Mesenchymal stem cell (in vitro differentiated cells and primary cell): ENCODE measurements at places on chromosomes 4 and X.

GRCh38 chrX:102958794-102959193 lies 21.7 kb downstream of the RAB40AL start:
- no peak for DNase-seq

DNA sequence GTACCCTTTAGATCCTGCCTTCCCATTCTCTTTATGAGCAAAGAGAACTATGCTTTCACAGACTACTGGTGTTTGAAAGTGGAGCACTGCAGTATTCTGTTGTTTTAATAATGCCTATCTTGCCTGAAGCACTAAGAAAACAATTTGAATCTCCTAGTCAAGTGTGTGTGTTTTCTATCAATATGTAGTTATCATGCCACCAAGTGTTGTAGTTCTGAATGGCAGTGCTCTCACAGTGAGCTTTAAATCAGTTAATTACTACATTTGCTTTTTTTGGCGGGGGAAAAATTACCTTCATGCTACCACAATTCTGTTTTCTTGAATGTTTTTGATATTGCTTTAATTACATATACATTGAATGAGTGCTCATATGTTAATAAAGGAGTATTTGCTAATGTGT lies 143.6 kb upstream of the FAM47A start:
- DNase-seq, result no peak

GRCh38 chr4:186069729-186070128 lies 773 bp downstream of the TLR3 start:
- no peak for DNase-seq

DNA sequence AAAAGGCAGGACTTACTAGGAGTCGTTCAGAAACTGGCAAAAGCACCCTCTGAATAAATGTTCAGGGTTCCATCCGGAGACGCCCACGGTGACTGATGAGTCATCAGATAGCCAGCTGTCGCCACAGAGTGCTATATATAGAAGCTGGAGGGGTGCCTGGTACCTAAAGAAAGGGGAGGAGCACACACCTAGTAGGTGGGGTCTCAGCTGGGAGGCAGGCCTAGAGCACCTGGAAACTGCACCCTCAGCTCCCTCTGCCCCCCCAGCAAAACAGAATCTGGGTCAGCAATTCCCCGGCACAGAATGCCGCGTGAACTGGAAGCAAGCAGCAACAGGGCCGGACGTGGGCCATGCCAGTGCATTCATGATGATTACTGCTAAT lies 242.0 kb downstream of the BCOR start:
- peak; percentile 53 for DNase-seq

DNA sequence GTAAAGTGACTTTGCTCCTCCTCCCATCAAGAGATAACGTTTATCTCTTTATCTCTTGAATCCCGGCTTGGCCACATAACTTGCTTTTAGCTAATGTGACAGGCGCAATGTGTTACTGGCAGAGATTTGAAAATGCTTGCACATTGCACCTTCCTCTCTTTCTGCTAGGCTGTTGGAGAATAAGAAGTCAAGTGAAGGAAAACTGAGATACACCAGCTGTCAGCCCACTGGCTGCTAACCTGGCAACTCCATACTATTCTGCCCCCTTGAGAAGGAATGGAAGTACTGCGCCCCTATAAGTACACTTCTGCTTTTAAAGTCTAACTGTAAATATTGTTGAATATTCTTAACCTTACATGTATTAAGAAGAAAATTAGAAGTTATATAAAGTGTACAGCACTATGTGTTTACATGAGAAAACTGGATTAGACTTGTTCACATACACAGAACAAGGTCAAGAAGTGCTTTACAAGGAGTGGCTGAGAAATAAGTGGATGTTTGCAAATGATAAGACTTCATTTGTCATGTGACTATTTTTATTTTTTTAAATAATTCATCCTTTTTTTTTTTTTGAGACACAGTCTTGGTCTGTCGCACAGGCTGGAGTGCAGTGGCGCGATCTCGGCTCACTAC lies 424.5 kb upstream of the CTSO start:
- peak; percentile 72 for DNase-seq

- DNase-seq, result no peak
Observed at GRCh38 chrX:39550795-39551361, 546.9 kb downstream of the BCOR start.

DNA sequence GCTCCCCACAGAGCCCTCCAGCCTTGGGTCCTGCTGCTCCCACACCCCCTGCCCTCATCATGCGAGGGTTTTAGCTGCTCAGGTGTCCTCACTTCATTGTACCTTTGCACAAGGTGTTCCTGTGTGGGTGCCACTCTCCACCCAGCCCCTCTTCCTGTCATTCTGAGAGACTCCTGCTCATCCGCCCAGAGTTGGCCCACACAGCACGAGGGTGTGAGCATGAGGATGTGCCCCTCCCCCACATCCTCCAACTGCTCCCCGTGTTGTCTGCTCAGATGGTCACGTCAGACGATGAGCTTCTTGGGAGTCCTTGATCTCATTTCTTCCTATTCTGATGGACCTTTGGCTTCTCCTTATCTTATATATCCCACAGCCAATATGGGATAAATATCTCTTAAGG lies 53.2 kb downstream of the HTT-AS start:
- DNase-seq, result no peak

DNA sequence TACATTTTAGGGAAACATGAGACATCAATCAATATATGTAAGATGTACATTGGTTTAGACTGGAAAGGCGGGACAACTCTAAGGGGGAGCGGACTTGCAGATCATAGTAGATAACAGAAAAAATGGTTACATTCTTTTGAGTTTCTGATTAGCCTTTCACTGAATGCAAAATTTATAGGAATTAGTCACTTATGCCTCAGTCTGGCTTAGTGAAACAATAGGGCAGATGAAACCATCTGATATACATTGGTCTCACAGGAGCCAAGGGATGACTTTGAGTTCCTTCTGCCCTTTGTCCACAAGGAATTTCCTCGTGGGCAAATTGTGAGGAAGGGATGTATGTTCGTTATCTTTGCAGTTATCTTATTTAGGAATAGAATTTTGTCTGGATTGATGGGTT lies 128.2 kb downstream of the ARSF start:
- no peak for DNase-seq

DNA sequence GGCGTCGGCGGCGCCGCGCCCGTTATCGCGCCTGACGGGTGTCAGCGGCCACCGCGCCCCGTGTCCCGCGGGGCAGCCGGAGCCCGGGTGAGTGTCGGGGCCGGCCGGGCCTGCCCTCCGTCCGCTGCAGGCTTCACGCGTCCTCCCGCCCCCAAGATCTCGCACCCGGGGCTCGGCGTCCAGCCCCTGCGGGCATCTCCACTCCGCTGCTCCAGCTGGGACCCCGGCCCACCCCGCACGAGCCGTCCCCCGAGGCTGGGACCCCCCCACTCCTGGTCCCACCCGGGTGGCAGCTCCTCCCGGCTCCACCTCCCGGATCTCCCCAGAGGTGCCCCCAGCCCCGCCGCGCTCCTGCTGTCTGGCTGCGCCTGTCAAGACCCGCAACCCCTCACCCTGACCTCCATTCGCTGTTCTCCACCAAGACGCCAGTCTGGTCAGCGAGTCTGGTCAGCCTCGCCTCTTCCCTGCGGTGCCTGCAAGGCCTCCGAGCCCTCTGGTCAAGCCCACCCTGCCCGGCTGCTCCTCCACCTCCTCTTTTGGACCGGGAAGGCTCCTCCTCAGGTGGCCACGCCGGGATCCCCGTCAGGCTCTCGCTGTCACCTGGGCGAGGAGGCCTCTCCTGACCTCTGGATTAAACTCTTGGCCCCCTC lies 66.0 kb upstream of the NKX1-1 start:
- DNase-seq, result no peak

DNA sequence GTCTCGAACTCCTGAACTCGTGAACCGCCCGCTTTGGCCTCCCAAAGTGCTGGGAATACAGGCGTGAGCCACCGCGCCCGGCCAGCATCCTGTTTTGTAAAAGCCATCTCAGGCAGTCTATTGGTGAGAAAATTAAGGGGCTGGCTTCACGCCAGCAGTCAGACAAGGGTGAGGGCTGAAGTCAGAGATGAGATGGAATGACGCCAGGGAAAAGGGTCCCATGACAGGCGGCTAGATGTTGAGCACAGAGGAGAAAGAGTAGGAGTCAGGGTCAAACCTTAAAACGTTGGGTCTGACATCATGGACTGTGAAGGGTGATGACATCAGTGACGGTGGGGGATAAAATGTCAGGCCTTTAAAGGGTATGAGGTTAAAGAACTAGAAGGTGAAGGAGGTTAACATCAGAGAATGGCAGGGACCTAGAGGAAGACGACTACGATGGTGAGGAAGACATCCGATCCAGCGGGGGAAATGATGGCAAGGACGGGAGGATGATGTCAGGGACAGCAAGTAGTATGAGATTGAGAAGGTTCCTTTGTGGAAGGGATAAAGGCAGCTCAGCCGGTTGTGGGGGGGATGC lies 504 bp upstream of the RBM3 start:
- DNase-seq, result no peak

DNA sequence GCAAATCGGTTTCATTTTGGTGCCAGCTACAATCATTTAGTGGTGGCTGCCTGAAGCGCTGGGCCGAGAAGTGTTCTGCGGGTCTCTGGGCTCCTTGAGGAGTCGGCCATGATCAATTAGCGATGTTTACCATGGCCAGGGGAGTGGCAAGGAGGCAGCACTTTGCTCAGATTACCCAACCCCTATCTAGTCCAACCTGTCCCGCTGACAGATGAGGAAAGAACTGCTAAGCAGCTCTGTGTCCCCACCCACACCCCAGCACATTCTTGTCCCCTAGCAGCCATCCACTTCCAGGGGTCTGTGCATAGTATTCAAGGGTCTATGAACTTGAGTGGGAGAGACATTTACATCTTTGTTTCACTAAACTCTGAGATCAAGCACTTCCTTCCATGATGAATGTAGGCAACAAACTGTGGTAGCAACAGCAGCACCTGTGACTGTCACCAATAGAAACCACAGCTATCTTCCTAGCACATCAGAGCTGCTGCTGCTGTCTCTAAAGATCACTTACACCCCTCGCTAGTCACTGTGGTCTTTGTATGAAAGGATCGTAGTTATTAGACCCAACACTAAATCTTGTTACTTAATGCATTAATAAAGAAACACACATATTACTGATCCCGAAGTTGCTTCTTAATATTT lies 331.6 kb downstream of the BCOR start:
- DNase-seq, result no peak

GRCh38 chr4:176464748-176465147 lies 145.0 kb downstream of the SPCS3 start:
- no peak for DNase-seq

DNA sequence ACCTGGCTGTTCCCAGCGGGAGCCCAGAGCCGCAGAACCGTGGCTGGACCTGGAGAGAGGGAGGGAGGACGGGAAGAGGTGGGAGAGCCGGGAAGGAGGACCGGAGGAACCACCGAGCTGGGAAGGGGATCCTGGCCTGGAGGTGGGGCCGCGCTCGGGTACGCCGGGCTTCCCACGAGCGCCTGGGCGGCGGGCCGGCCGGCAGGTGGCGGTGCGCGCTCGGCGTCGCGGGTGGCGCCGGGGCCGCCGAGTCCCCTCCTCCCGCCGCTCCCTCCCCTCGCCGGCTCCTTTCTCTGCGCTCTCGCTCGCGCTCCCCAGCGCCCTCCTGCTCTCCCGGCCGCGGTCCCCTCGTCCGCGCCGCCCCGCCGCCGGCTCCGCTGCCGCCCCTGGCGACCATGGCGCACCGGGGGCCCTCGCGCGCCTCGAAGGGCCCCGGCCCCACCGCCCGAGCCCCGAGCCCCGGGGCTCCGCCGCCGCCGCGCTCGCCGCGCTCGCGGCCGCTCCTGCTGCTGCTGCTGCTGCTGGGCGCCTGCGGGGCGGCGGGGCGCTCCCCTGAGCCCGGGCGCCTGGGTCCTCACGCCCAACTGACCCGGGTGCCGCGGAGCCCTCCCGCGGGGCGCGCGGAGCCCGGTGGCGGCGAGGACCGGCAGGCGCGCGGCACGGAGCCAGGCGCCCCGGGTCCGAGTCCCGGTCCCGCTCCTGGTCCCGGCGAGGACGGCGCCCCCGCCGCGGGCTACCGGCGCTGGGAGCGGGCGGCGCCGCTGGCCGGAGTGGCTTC lies at the start of gene SORCS2:
TSS of gene SORCS2 (plus strand) at position 287 of the 778 bp plus-strand sequence.
- peak; percentile 48 for DNase-seq

GRCh38 chrX:147533426-147533825 lies 378.3 kb upstream of the FMR1 start:
- no peak for DNase-seq

GRCh38 chr4:8697826-8698225 lies 105.3 kb downstream of the CPZ start:
- DNase-seq, result no peak

- DNase-seq, result peak; percentile 93
Observed at GRCh38 chr4:5037553-5038551, 13.4 kb upstream of the STK32B start.

- DNase-seq, result no peak
Observed at GRCh38 chr4:89064848-89065247, 7.9 kb upstream of the FAM13A start.

- peak; percentile 38 for DNase-seq
Observed at GRCh38 chrX:24838629-24839028, 144.9 kb downstream of the POLA1 start.

GRCh38 chr4:3318561-3319021 lies 25.8 kb downstream of the RGS12 start:
- no peak for DNase-seq

GRCh38 chr4:85607624-85608023 lies 132.7 kb downstream of the ARHGAP24 start:
- no peak for DNase-seq

DNA sequence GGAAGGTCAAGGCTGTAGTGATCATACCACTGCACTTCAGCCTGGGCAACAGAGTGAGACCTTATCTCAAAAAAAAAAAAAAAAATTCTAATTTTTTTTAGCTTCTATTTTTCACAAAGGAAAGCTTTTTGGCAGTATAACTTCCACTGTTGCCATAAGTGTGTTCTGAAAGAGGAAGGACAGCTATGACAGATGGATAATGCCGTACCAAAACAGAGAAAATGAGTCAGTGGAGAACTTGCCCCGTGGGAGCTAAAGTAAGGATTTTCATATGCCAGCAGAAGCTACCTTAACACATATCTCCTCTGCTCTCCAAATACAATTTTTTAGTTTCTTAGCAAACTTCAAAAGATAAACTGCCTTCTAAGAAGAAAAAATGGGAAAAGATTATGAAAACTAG lies 43.7 kb downstream of the RPS3A start:
- no peak for DNase-seq

- no peak for DNase-seq
Observed at GRCh38 chr4:21678711-21679110, 269.9 kb downstream of the KCNIP4 start.

GRCh38 chrX:21126661-21127060 lies 247.6 kb upstream of the CNKSR2 start:
- DNase-seq, result no peak

GRCh38 chrX:48794340-48794910 lies 7.4 kb upstream of the HDAC6 start:
- DNase-seq, result no peak

DNA sequence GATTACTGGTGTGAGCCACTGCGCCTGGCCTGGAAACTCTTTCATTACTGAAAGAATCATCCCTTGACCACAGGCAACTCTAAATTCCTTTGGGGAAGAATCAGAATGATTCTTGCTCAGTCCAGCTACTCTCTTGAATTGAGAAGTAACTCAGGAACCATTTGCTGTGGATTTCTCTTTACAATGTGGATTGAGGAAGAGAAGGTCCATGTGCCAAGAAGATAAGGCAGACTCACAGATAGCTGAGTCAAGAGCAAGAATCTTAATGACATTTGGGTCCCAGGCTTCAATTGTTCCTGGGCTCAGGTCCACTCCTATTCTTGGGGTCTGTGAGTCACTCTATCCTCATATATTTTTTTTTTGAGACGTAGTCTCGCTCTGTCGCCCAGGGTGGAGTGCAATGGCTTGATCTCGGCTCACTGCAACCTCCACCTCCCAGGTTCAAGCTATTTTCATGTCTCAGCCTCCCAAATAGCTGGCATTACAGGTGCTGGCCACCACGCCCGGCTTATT lies 6.2 kb upstream of the MGARP start:
- DNase-seq, result no peak
